Stromal cell of bone marrow (primary cell): ENCODE measurements at places on chromosomes 11 and 22.

DNA sequence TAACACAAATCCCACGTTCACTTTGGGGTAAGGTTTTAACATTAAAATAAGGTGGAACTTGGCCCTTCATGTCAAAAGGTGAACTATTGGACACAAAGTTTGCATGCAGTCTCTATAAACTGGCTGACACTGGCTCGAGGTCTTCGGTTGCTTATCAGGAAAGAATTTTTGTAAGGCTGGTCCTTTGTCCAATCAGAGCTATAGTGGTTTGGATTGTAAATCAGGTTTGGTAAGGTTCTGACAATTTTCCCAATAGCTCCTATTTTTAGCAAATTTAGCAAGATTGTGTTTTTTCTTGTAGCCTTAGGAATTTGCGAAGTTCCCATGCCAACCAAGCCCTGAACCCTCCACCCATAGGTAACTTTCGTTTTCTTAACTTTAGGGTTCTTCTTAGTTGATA lies 17.6 kb upstream of the MED17 start:
- no peak for DNase-seq

DNA sequence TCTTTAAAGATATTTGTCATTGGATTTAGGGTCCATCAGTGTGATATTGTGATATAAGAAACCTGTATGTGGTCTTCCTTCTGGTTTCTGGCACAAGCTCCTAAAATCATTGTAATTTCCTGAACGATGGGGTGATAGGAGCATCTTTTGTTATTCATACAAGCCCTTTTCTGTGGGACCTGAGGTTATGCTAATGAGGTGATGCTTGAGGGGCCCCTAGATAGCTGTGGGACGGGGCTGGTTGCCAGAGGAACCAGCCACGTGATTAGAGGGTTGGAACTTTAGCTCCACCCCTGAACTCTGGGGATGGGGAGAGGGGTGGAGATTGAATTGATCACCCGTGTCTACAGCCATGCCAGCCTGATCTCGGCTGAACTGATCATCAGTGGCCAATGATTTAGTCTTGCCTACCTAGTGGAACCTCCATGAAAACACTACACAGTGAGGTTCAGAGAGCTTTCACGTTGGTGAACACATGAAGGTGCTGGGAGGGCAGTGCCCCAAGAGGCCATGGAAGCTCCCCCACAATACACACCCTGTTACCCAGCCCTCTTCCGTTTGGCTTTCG lies 62.8 kb downstream of the BCR start:
- DNase-seq = no peak

- DNase-seq = no peak
Observed at GRCh38 chr11:125211191-125211947, 46.8 kb downstream of the PKNOX2 start.

GRCh38 chr22:44543781-44544477 lies 45.9 kb upstream of the RTL6 start:
- no peak for DNase-seq

DNA sequence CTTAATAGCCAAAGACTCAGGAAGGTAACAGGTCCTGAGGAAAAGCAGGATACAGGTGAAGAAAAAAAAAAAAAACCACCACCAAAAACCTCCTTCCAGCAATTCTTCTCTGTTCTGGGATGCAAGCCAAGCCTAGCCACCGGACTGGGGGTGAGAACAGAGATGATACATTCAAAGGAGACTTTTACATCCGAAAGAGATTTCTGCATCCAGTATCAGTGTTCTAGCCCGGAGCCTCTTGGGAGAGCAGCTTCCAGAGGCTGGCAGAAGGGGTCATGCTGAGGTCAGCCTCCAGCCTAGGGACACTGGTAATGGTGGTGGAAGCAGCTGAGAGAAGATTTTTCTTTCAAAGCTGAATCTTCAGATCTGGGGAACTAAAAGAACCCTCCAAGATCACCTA lies 76.2 kb downstream of the KCNC1 start:
- peak; percentile 31 for DNase-seq

GRCh38 chr11:15568440-15568839 lies 453.7 kb downstream of the INSC start:
- no peak for DNase-seq

GRCh38 chr11:102800767-102801166 lies 2.8 kb upstream of the MMP1 start:
- peak; percentile 34 for DNase-seq

DNA sequence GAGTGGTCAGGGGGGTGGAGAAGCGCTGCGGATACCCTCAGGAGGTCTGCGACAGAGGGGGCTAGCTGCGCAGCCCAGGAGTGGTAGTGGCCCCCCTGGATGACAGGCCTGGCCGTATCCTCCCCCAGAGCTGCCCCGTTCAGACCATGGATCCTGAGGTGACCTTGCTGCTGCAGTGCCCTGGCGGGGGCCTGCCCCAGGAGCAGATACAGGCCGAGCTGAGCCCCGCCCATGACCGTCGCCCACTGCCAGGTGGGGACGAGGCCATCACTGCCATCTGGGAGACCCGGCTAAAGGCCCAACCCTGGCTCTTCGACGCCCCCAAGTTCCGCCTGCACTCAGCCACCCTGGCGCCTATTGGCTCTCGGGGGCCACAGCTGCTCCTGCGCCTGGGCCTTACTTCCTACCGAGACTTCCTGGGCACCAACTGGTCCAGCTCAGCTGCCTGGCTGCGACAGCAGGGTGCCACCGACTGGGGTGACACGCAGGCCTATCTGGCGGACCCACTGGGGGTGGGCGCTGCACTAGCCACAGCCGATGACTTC lies 505 bp downstream of the NUDT22 start:
- no peak for DNase-seq

- no peak for DNase-seq
Observed at GRCh38 chr11:94066901-94067429, 45.8 kb downstream of the HEPHL1 start.

DNA sequence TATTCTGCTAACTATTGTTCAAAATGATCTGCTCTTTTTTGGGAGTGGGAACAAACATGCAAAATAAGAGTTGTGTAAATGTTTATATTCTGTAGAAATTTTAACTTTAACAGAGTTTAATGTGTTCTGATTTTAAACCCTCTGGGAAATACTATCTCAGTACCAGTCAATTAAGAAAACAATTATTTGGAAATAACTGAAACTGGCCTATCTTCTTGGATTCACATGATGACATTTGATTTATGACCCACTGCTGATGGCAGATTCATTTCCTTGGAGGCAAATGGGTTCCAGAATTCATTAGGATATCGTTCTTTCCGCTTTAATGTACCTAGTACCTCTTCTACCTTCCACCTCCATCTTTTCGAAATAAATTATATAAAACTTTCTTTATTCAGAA lies 5.5 kb downstream of the SIK2 start:
- DNase-seq = no peak

DNA sequence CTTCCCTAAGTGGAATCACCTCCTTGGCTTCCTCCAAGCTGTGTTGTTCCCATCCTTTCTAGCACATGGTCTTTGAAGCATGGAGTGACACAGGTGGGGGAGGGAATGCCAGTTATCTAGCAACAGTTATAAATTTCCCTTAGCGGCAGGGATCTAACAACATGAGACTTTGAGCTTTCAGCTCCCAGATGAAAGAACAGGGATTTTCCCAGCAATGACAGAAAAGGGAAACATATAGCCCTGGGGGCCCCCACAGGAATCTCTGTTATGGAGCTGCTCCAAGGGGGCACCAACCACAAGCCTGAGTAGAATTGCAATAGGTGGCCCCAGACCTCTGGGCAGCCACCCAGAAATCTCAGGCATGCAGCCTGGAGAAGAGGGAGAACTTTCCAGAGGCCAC lies 163.0 kb downstream of the GRIK4 start:
- no peak for DNase-seq

GRCh38 chr11:95076416-95076815 lies 9.7 kb downstream of the SRSF8 start:
- DNase-seq = peak; percentile 75

DNA sequence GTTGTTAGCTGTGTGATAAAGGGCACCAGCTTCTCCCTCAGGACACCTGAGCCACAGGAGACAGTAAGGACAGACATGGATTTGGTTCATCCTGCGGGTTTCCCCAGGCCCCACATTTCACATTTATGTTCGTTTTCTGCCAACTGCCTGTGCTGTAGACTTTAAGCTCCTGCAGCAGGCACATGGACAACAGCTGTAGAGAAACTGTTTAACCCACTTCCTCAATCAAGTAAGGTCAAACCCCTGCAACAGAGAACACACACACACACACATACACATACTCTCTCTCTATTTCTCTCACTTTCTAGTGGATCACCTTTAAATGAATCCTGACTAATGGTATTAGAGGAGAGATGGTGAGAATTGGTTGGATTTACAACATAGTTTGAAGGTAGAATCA lies 90.7 kb downstream of the C11orf87 start:
- DNase-seq = no peak

- no peak for DNase-seq
Observed at GRCh38 chr11:111582881-111583280, 19.4 kb upstream of the SIK2 start.

GRCh38 chr11:29321293-29322132 lies 695.3 kb downstream of the KCNA4 start:
- DNase-seq = no peak

GRCh38 chr11:45145379-45146071 lies 914 bp upstream of the PRDM11 start:
- peak; percentile 15 for DNase-seq

DNA sequence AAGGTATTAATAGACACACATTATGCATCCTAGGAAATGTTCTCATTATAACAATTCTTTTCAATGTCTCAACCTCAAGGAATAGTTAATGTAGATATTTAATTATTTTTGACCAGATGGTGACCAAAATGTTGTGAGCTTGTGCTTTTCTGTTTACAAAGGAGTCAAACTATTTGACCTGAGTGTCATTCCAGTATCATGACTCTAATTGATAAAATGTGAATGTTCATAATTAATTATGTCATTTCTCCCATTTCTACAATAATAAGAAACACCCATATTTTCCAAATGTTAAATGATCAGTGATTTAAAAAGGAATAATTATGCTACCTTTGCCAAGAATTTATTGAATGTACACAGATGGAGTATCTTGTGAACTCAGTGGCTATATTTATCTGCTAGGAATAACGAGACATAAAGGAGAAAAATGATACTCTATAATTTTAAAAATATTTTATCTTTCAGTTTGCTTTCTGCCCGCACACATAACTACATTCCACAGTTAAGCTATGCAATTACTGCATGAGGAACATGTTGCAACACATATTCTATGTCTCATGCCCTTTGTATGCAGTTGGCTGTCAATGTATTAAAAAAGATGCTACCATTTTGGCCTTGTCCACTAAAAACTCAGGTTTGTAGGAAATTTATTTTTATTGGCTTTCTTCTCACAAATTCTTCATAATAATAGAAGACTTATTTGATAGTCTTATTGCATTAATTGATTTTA lies 376.7 kb upstream of the CCDC179 start:
- DNase-seq = no peak

DNA sequence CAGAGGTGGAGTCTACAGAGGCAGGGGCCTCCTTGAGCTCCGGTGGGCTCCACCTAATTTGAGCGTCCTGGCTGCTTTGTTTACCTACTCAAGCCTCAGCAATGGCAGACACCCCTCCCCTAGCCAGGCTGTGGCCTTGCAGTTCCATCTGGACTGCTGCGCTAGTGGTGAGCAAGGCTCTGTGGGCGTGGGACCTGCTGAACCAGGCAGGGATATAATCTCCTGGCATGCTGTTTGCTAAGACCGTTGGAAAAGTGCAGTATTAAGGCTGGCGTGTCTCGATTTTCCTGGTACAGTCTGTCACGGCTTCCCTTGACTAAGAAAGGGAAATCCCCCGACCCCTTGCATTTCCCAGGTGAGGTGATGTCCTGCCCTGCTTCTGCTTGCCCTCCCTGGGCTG lies 77.7 kb downstream of the GDPD4 start:
- DNase-seq = no peak

DNA sequence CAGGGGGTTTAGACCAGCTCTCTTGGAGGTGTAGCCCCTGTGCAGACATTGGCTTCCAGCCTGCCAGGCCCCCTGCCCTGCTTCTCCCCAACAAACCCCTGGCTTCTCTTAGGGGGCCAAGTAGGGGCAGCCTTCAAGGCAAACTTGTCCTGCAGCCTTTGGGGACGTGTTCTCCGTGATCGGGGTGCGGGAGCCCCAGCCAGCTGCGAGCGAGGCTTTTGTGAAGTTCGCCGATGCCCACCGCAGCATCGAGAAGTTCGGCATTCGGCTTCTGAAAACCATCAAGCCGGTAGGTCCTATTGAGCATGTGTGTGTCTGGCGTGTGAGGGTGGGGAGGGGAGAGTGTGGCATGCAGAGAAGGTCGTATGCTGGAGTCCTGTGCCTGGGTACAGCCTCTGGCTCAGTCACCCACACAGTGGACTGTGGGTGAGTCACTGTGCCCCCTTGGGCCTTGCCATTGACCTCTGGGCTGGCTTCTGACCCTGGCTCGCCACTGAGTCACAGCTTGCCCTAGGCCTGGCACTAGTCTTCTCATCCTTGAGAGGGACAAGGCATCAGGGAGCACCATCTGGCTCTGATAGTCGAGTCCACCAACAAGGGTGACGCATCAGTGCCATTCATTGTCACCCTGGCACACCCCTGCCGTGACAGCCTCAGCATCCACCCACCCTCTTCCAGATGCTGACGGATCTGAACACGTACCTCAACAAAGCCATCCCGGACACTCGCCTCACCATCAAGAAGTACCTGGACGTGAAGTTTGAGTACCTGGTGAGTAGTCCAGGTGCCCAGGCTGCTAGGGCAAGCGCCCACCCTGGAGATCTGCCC lies 11.4 kb downstream of the SLC16A8 start:
- DNase-seq = no peak

DNA sequence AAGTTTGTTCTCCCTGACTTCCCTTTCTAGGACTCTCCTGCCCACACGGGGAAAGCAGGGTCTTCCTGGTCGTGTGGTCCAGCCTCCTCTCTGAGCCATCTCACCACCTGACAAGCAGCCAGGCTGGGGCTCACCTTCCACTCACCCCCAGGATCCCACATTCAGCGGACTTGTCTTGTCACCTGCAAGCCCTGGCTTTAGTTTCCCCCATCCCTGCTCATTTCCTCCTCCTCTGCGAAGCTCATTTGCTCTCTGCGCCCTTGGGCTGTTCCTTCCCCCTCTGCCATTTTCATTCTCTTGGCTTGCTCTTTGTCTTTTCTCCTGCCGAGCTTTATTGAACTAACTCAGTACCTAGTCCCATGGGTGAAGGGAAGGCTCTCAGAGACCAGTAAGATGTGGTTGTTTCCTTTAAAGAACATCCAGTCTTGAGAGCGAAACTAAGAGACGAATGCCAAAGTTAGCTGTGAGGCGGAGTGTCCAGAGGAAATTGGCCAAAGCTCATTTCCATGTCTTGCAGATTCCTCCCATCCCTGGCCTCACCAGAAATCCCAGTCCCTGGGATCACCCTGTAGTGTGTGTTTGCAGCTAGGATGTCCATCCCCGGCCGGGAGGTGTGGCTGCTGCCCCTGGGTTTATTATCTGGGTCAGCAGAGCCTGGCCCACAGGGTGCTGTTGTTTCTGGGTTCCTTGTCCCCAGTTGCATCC lies 2.0 kb downstream of the ST14 start:
- DNase-seq = no peak

DNA sequence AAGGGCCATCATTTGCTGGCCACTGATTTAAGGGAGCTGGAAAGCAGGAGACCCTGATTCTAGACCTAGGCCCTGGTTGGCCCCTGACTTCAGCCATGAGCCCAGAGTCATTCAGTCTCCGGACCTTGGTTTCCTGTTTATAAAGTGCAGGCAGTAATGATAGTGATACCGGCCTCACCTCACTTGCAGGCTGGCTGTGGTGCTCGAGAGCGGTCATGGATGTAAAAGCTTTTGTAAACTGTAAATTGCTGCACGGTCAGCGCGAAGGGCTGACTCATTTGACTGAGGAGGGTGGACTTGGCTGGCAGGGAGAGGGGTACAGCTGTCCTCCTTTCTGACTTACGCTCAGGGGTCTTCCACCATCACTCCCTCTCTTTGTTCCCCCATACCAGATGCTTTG lies 37.4 kb downstream of the FBLN1 start:
- no peak for DNase-seq
